ENCODE measurements at places on chromosomes 3 and 15.

DNA sequence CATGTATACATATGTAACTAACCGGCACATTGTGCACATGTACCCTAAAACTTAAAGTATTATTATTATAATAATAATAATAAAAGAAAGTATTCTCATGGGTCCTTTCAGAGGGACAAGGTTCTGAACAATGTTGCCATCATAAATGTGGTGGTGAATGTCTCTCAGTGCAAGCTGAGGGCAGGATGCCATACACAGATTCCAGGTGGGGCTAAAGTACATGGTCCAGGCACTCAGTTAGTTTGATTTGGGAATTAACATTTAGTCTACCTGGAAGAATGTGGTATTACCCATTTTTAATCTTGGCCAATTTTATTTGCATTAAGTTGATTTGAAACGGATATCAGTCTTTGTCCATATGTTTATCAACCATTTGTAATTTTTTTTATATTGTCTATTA lies 24.5 kb downstream of the PDE8A start:
- no peak for DNase-seq

DNA sequence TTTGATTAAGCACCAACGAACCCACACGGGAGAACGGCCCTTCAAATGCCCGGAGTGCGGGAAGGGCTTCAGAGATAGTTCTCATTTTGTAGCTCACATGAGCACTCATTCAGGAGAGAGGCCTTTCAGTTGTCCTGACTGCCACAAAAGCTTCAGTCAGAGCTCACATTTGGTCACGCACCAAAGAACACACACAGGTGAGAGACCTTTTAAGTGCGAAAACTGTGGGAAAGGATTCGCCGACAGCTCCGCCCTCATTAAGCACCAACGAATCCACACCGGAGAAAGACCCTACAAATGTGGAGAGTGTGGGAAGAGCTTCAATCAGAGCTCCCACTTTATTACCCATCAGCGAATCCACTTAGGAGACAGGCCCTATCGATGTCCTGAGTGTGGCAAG lies 8.7 kb downstream of the ZNF774 start:
- no peak for DNase-seq

GRCh38 chr3:132283916-132284405 lies 33.2 kb upstream of the ACP3 start:
- DNase-seq, result no peak

DNA sequence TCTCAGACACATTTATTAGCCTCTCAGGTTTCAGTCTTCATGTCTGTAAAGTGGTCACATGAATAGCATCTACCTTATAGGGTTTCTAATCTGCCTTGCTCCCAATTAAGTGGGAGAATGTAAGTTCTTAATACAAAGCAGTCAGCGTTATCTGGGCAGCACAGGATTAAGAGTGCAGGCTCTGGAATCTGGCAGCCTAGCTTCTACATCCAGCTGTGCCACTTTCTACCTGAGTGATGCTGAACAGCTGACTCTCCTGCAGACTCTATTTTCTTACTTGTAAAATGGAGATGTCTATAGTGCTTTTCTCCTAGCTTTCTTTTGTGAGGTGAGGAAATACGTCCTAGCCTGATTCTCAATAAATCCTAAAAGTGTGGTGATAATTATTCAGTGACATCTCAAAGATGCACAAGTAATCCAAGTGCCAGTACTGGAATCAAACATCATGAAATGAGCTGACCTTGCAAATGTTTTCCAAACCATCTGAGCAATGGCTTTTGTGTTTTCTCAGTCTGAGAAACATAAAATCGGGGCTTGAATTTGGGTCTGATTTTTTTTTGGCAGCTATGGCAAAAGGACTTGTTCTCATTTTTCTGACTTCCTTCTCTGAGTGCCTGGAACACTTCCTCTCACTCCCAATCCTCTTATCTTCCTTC lies 232.2 kb upstream of the FEZF2 start:
- no peak for DNase-seq

DNA sequence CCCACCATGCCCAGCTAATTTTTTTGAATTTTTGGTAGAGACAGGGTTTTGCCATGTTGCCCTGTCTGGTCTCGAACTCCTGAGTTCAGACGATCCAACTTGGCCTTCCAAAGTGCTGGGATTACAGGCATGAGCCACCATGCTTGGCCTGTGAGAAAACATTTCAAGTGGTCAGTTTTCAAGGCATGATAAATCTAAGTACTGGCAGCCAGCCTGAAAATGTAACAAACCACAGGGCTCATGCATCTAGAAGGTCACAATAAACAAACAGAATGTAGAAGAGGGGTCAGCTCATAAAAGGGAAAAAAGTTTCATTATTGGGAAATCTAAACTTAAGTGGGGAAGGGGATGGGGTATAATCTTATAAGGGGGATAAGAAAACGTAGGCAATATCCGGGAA lies 39.9 kb downstream of the PPCDC start:
- DNase-seq, result no peak

DNA sequence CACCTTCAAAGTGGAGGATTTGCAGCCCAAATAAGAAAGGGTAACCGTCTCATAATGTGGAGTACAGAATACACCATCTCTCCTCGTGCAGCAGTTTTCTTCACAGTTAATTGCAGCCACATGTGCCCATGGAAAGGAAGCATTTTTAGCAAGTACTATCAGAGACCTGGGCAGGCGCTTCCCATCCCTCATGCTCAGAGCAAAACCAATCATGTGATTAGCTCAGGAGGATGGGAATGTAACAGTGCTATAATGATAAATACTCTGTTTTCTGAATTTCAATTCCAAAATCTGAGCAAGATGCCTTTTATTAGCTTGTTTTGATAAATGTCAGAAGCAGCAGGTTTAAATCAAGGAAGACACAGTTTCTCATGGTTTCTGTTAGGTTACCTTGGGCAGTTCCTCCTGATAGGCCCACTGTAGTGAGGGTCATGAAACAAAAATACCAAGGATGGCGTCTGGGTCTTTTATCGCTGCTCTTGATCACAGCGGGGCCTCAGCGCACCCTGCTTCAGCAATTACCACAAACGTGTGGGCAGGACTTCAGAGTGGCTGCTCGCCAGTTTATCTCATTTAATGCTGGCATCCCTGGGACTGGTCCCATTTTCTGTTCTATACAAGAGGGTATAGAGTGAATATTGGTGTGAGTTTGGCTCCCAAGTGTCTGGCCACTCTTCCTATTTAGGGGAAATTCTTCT lies 92.6 kb upstream of the VGLL4 start:
- no peak for DNase-seq

DNA sequence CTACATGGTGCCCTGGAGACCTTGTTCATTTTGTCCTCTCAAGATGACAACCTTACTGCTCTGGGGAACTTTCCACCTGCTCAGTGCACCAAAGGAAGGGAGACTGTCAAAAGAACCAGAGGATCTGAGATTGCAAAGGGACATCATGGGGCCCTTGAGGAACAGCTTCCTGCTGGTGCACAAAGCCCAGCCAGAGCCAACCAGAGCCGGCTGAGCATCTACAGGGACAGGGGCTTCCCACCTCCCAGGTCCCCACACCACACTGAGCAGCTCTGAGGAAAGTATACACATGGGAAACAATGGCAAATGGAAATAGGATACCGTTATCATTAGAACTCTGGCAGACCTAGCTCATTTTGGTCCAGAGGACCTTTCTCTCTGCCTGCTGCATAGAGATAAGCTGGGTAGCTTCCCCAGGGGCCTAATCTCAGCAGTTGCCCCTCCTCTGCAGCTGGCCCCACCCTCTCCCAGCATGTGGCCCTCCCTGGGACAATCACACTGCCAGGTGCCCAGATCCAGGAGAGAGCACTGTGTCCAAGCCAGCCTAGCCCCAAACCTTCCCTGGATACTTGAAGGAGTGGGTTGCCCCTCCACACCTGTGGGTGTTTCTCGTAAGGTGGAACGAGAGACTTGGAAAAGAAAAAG lies 123.4 kb upstream of the PRR20G start:
- DNase-seq, result no peak

- DNase-seq, result no peak
These were observed 62.7 kb upstream of the CCR4 start for GRCh38 chr3:32888739-32889138.

GRCh38 chr3:127712881-127713771 lies 40.4 kb downstream of the ABTB1 start:
- no peak for DNase-seq

DNA sequence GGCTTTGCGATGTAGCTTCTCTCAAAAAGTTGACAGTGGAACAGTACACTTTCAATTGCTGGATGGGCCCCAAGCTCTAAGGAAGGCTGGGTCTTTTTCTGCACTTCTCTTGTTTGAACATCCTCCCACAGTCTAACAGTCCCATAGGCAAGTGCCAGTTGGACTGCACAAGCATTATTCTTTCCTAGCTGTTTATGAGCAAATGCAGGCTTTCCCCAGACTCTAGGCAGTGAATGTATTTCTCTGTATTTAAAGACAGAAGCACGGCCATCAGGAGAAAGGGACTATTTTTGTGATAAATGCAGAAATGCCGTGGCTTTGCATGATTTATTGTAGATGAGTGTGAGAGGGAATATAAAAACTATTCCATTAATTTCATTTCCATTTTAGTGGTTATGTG lies 539.3 kb upstream of the LMCD1 start:
- DNase-seq, result no peak

DNA sequence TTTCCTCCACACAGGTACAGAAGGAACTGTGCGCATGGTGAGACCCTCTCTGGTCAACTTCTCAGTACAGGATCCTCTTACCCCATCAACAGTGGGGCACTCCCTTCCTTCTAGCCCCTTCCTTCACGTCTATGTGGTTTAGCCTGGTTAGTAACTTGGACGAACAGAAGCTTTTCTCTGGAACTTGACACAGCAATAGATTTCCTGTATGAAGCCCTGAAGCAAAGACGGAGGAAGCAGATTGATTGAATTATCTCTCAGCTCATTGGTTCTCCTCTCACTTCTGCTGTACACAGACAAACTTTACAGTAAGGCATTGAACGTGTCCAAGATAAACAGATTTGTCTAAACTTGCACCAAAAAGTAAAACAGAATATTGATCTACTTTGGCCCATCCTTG lies at the start of gene CD200R1:
Gene CD200R1 (minus strand): TSS at position 210 of the 400 bp plus-strand sequence. CDS start 246 bp downstream, outside the sequence.
- DNase-seq, result no peak

DNA sequence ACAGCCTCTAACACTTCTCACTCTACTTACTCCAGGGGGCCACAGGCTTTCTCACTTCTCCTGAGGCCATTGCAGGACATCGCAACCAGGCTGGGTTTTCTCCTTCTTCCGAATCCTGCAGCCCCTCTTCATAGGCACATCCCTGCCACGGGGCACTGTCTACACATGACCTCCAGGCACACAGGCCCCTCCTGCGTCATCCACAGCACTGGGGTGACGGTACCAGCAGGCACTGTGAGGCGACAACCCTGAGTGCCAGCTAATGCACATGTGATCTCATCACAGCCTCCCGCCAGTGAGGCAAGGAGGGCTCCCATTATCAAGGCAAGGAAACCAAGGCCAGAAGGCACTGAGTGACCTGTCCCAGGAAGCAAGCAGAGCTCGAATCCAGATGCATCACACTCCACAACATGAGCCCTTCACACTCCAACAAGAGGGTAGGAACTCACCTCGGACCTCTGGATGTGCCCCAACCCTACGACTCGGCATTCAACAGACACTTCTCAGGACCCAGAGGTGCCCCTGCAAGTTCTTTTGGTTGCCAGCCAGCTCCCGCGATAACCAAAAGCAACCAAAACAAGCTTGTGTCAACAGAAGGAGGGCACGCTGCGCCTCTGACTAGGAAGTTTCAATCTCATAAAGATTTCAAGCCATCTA lies 16.7 kb downstream of the FAM174B start:
- DNase-seq, result no peak

GRCh38 chr15:26724381-26725150 lies 48.3 kb downstream of the GABRB3 start:
- DNase-seq, result no peak

DNA sequence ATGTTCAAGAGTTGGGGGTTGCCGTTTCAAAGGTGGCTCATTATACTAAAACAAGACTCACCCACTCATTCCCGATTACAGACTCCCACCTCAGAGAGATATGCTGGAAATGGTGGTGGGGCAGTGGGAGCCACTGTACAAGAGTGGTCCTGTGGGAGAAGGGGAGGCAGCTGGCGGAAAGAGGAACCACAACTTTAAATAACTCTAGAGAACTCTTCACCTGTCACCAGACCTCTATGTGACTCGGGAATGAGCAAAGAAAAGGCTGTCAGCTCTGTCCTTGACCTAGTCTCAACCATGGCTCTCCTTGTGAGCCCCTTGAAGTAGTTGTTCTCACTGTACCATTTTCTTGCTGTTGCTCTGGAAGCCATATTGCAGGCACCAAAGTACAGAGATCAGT lies 293.8 kb downstream of the CHST2 start:
- DNase-seq, result no peak

- no peak for DNase-seq
These were observed 91.4 kb upstream of the TJP1 start for GRCh38 chr15:29913528-29914135.

GRCh38 chr3:108602249-108602934 lies 12.9 kb downstream of the DZIP3 start:
- peak; percentile 8 for DNase-seq

GRCh38 chr3:53044711-53045517 lies 959 bp downstream of the SFMBT1 start:
- DNase-seq, result peak; percentile 75

DNA sequence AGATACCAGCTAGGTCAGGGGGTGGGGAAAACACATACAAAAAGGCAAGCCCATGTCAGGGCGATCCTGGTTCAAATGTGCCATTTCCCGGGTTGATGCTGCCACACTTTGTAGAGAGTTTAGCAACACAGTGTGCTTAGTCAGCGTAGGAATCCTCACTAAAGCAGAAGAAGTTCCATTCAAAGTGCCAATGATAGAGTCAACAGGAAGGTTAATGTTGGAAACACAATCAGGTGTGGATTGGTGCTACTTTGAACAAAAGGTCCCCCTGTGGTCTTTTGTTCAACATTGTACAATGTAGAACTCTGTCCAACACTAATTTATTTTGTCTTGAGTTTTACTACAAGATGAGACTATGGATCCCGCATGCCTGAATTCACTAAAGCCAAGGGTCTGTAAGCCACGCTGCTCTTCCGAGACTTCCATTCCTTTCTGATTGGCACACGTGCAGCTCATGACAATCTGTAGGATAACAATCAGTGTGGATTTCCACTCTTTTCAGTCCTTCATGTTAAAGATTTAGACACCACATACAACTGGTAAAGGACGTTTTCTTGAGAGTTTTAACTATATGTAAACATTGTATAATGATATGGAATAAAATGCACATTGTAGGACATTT lies 28.9 kb downstream of the TPM1 start:
- no peak for DNase-seq

GRCh38 chr3:177231242-177231641 lies 34.0 kb upstream of the TBL1XR1 start:
- DNase-seq, result no peak

DNA sequence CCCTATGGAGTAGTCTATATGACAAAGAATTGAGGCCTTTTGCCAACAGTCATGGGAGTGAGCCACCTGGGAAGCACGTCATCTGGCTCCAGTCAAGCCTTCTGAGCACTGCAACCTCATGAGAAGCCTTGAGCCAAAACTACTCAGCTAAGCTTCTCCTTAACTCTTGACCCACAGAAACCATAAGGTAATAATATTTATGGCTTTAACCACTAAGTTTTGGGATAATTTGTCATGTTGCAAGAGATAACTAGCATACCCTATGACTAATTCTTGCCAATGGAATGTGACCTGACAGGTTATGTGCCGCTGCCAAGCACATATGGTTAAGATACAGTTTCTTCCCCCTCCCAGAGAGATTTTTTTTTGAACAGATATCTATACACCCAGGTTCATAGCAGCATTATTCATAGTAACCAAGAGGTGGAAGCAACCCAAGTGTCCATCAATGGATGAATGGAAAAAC lies 11.8 kb upstream of the SLC6A11 start:
- no peak for DNase-seq

Measured in T-helper 1 cell (primary cell).